Large intestine (tissue), 12 donors: ENCODE measurements at places on chromosomes 11 and 22. TPM values are rescaled to one million over a fixed set of nuclear protein-coding genes. Genes with fewer than 3 reads are reported as not detected.

DNA sequence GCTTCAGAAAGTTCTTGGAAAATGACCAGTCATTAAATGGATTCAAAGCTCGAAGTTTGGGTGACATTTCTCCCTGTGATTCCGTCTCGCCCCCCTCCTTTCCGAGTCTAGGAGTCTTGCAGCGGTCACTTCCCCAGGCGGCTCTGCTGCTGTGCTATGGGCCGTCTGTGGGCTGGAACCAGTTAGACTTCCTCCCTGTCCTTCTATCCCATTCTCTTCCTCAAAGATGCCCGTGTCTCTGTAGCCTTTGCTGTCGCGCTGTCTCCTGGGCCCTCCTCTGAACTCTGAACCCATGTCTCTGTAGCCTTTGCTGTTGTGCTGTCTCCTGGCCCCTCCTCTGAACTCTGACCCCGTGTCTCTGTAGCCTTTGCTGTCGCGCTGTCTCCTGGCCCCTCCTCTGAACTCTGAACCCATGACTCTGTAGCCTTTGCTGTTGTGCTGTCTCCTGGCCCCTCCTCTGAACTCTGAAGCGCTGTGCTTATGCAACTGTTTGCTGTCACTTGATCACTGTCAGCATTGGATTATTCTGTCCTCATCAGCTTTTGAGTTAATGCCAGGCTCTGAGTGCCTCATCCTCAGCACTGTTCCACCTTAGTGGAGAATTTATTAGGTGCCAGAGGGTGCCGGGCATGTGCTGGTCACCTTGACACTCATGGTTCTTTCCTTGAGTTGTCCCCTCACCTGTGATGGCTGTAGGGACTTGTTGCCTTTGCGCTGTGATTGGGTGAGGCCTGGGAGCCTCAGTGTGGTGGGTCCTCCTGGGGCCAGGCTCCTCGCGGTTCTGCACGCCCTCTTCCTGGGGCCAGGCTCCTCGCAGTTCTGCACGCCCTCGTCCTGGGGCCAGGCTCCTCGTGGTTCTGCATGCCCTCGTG, 173.3 kb downstream of the TBC1D22A start:
- DNase-seq = peak; percentile 99

DNA sequence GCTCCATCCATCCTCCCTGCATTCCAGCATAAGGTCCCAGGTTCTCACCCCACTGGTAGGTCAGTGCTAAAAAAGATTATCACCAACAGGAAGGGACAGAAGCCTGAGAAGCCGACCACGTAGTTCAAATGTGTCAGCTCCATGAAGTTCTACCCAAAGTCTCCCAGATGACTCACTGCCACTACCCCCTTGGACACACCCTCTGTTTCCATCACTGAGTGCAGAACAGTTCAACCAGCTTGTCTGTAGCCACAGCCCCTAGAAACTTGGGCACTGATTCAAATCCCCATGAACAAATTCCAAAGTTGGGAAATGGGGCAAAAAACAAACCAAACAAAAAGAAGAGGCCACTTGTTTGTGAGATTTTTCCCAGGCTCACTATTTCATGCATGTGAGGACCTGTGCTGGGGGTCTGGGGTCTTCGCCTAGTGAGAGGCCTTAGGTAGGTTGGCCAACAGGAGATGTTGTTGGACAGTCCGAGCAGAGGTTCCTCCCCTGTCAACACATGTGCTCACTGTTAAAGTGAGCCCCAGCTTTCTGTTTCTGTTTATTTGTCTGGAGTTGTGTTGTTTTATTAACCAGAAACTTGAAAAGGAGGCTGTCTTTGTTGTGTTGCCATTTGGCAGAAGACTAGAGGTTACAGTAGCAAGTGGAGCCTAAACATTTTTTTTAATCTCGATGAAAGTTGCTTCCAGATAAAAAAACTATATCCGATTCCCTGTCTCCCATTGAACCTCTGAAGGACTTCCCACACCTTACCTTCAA, 24.2 kb upstream of the FLI1 start:
- no peak for DNase-seq

GRCh38 chr11:131653260-131653659, 282.8 kb downstream of the NTM start:
- no peak for DNase-seq

The NCR3LG1 gene
- polyA plus RNA-seq = 20.3 TPM

- DNase-seq = no peak
Observed at GRCh38 chr11:115720602-115721245, 216.5 kb upstream of the CADM1 start.

GRCh38 chr11:122128146-122128545, 12.1 kb upstream of the BLID start:
- no peak for DNase-seq

The CD248 gene
- polyA plus RNA-seq = 24.6 TPM

DNA sequence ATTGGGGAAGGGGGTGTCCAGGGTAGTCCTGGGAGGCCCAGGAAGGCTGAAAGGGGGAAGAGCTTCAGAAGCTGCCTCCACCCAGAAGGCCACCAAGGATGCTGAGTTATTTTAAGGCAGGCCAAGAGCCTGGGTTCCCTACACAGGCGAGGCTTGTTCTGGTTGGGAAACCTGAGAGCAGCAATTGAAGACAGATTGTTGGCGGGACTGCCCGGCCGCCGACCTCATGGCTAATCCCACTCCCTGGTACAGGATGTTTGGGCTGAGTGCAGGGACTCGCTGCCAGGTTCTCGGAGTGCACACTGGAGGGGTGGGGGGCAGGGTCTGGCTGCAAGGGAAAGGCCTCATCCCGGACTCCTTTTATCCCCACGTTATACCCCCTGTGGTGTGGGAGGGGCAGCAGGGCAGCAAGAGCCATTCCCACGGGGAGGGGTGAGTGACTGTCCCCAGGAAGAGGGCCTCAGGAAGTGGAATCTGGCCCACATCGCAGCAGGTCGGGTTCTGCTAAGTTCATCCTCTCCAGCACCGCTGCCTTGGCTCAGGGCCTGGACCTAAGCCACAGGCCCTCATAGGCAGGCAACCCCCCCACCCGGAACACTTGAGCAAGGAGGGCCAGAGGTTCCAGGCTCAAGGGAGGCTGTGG, 43.6 kb upstream of the PRR5 start:
- DNase-seq = no peak

The DUSP8 gene
- 16.9 TPM for polyA plus RNA-seq

DNA sequence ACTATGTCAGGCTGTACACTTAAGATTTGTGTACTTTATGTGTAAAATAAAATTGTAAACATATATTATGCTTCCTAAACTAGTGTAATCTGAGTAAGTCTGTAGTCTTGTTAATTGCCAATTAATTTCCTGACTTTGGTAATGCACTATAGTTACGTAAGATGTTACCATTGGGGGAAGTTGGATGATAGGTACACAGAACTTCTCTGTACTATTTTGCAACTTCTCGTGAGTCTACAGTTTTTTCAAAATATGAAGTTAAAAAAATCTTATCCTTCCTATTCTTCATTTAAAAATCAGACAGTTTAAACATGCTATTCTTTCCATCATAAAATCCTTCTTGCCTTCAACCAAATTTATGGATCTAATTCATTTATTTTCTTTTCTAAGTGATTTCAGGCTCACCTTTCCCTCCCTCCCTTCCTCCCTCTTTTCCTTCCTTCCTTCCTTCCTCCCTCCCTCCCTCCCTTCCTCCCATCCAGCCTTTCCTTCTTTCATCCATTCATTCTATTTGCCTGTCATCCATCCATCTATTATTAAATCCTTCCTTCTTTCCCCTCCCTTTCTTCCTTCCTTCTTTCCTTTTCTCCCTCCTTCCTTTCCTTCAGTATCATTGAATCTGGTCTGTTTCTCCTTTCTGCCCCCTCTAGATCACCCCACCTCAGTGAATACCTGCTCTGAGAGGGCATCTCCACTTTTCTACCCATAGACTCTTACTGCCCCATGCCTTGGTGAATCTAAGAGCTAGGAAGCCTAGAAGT, 22.1 kb upstream of the ASCC2 start:
- DNase-seq = no peak

GRCh38 chr22:44266796-44267760, 45.7 kb downstream of the SHISAL1 start:
- DNase-seq = no peak

The SLC22A9 gene
- 0.04 TPM for polyA plus RNA-seq

- DNase-seq = no peak
Observed at GRCh38 chr22:43562843-43563242, 151.0 kb downstream of the MPPED1 start.

GRCh38 chr22:23034621-23035556, 35.4 kb upstream of the GNAZ start:
- DNase-seq = no peak

GRCh38 chr22:49962012-49962750, 1.6 kb downstream of the PIM3 start:
- DNase-seq = peak; percentile 79

DNA sequence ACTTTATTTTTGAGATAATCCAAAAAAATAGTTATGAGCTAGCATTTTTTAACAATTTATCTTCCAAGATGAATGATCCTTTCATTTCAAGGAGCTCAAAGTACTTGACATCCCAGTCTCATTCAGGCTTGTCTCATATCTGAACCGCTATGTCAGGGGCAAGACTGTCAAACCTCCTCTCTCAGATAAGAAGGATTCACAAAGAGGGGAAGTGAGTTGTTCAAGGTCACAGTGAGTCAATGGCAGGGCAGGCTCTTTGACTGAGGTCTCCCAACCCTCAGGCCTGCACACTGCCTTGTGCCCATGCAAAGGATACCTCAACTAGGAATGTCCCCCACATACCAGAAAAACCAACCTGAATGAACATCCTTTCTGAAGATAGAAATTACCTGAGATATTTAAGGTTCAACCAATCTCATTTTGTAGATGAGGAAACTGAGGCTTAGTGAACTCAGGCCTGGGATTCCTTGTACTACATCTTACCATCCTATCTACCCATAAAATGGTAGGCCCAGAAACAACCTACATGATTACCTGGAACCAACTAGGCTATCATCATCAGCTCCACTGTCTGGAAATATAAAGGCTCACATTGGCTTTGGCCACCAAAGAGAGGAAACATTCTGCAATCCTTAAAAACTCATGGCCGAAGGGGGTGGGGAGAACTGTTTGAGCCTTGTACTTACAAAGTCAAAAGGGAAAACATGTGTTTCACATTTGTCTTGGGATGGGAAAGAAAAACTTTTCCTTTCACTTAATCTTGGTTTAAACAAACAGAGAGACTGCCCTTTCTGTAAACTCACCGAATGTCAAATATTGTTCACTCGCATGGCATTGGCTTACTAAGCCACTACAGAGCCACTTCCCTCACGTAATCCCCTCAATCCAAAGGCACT, 51.1 kb downstream of the LIF start:
- no peak for DNase-seq

DNA sequence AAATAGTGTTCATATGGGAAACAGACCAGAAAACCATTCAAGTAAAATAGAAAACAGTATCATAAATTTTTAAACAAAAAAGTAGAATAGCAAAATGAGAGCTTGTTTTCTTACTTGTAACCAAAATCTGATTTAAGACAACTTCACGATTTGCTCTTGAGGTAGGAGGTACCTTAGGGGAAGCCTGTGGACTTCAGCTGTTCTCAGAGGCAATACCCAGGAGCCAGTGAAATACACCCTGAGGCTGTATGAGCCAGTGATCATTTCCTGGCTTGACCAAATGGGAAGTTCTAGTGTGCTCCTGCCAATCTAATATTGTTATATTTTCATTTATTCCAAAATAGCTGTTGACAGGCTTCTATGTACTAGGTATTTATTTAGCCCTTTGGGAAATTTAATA, 104.8 kb downstream of the ARHGAP42 start:
- DNase-seq = no peak

The PATE4 gene
- polyA plus RNA-seq = 0.04 TPM

DNA sequence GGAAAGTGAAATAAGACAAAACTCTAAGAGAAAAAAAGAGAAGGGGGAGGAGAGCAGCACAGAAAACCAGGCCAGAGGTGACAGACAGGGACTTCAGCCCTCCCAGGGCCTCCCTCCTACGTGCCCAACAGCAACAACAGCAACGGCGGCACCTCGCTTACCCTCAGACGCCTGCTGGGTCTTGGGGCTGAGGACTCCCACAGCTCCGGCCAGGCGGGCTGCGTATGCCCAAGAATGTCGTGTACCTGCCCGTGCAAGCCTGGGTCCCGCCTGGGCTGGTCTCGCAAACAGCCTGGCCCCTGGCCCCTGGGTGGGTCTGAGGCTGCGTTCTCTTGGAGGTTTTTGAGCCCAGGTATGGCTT, 30.5 kb downstream of the ARAP1 start:
- peak; percentile 77 for DNase-seq

The MACROD1 gene
- polyA plus RNA-seq = 18.2 TPM
